ENCODE measurements at places on chromosomes 5 and 9.

DNA sequence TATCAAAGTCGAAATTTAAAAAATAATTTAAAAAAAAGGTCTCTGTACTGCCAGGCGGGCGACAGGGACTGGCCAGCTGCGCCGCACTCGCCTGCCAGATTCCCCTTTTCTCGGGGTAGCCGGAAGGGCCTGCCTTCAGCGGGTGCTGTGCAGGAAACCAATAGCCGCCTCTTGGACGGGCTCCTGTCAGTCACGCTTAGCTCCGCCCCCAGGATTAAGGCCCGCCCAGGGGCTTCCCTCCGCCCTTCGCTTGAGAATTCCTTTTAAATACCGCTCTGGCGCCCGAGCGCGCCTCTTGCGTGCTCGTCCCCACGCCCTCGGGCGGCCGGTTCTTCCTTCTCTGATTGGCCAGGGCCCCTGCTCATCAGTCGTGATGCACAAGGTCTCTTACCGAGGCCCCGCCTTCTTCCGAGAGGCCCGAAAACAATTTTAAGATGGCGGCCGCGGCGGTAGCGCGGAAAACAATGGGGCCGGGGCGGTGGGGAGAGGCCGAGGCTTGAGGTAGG lies at the start of gene MAML1:
Gene MAML1 (plus strand): TSS at position 411 of the 506 bp plus-strand sequence. CDS start 291 bp downstream, outside the sequence.
- peak; percentile 99 for DNase-seq

GRCh38 chr5:73655521-73656160 lies 29.6 kb downstream of the ARHGEF28 start:
- no peak for DNase-seq

DNA sequence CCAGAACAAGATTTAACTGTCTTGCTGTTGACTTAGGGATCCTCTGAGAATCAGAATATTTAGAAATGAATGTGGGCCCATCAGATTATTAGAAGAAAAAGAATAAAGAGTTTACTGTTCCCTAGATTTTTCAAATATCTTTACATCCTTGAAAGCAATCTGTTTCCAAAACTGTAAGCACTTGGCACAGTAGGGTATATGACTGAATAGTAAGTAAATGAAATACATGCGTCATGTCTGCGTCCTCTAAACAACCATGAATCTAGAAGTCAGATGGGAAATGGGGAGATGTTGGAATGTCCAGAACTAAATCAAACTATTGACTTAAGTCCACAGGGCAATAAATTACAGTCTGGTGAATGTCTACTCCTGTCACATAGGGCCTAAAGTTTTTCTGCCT lies 26.1 kb downstream of the TTC23L start:
- DNase-seq, result no peak

GRCh38 chr9:93001031-93001430 lies 53.7 kb downstream of the FGD3 start:
- DNase-seq, result no peak

GRCh38 chr5:11311272-11311671 lies 550.2 kb upstream of the DAP start:
- no peak for DNase-seq

DNA sequence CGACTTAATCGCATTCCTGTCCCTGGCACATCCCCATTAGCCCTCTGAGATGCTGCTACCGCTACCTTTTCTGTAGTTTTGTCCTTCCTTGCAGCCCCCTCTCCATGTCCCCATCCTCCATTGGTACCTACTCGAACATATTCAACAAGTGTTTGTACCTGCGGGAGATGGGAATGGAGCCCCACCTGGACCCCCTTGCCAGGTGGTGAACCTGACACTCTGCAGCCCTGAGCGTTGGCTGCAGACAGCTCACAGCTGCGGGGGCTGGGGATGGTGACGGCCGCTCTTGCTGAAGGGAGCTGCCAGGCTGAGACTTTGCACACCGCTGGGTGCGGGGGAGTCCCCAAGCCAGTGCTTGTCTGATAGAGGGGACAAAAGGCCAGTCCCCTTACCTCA lies 96.3 kb upstream of the DAP start:
- DNase-seq, result no peak

DNA sequence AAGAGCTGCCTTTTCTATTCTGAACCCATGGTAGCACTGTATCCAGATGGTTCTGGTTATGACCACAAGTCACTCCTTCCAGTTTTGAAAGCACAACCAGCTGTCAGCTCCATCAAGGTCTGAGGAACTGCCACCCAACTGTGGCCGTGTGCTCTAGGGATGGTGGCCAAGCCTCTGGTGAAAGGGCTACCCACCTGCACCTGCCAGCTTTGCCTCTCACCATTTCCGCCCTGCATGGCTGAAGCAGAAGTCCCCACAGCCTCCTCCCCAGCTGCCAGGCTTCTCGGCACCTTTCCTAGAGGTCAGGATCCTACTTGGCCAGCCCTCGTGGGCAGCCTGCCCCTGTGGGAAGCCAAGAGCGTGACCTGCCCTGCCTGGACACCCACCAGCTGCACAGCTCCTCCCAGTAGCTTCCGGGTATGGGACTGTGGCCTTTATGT lies 16.8 kb downstream of the SEMA5A start:
- DNase-seq, result no peak

- DNase-seq, result no peak
Observed at GRCh38 chr9:75376680-75377254, 288.5 kb downstream of the OSTF1 start.

DNA sequence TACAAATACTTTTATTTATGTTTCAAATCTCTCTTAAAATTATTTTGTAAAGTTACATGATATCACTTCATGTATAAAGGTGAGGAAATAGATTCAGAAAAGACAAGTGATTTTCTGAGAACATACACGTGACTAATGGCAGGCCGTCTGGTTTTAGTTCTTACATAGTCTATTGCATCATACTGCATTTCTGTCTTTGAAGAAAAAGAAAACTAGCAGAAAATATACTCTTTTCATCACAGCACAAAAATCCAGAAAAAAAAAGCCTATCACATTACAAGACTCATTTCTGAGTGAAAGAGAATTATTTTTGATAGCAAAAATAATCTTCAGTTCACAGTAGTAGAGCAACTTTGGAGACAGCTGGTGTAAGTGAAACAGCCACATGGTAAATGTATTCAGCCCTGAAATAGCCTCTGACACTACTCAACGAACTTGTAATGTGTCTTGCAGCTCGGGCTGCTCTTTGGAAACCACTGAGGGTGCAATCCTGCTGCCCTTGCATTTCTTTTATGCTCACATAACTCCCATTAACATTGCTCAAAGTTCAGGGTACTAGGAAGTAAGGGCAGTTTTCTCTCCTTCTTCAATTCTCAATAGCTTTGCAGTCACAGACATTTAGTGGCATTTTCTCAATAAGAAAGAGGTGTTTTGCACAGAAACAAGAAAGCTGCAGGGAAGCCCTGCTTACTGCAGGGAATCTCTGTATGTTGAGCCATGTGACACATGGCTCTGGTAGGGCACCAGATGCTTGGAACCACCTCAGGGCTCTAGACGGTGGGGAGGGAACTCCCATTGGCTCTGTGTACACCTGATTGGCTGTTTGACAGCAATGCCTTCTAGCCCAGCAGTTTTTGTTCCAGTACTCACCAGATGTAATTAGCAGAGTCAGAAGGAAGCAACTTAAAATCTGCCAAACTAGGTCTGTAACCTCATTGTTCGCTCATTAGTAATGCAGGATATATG lies 845.3 kb upstream of the PTPRD start:
- no peak for DNase-seq

GRCh38 chr9:90095682-90096081 lies 490.9 kb downstream of the GADD45G start:
- no peak for DNase-seq

GRCh38 chr9:3498691-3499090 lies 27.1 kb downstream of the RFX3 start:
- DNase-seq, result no peak

- no peak for DNase-seq
Observed at GRCh38 chr9:29129763-29130162, 1556.5 kb upstream of the C9orf72 start.
